ENCODE measurements at places on chromosomes 2 and 18.

DNA sequence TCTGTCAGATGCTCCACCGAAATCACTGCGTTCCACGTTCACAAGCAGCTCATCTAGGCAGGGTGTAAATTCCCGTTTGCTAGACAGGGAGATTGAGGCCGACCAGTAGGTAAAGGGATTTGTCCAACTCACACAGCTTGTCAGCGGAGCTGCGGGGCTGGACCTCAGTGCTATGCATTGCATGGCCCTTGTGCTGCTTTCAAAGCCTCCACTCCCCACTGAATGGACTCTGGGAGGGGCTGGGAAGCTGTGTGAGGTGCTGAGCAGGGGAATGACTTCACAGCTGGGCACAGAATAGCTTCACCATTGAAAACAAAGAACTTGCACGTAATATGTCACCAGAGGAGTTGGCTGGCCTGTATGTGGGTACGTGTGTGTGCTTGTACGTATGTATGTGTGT lies 21.4 kb downstream of the CELF4 start:
- no peak for DNase-seq

DNA sequence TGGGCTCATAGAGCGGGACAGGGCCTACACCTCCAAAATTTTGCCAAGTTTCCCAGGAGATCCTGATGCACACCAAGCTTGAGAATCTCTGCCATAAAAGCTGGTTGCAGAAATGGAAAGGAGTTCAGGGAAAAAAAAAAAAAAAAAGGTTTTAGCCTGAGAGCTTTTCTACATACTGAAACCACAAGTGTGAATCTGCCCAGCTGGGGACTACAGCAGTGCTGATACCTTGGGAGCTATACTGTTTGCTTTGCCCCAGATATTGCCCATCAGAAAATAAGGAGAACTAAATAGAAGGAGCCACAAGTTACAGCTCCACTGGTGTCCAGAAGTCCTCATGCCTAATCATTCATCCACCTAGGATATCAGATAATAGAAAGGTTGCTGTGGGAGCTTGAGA lies 38.4 kb upstream of the NCKAP5 start:
- no peak for DNase-seq

GRCh38 chr18:30862900-30863299 lies 179.6 kb downstream of the DSC3 start:
- no peak for DNase-seq

- DNase-seq: no peak
These were observed 45.3 kb upstream of the RFX8 start for GRCh38 chr2:101520246-101520645.

- no peak for DNase-seq
These were observed 2.1 kb downstream of the STK39 start for GRCh38 chr2:168245074-168245825.

- DNase-seq: no peak
These were observed 37.6 kb downstream of the CCBE1 start for GRCh38 chr18:59659508-59660170.

GRCh38 chr2:38578832-38579231 lies 23.9 kb downstream of the HNRNPLL start:
- DNase-seq: no peak

DNA sequence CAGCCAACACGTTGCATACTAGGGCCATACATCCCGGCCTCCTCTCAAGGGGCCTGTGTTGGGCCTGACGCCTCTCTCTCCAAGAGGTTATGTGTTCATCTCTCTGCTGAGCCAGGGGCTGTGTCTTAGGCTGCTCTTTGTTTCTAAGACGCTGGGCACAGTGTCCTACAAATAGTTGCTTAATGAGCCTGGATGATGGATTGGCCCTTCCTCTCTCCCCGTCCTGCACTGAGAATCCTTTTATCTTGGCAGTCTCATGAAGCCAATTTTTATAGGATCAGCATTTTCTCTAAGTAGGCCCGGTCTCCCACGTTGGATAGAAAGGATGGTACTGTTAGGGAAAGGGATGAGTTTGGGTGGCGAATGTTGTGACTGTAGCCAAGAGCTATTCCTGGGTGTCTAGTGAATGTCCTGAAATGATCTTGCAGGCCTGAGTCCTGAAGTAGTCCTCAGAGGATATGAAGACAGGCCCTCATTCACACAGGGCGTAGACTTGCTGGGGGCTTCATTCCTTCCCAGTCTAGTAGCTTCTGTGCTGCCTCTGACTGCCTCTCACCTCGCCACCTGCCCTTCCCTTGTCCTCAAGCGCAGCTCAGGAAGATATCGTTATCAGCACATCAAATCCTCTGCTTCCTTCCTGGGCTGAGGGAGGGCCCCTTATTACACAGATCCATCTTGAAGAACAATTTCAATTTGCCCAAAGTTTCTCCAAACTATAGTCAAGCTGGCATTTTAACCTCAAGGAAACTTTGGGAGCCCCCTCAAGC lies 8.8 kb downstream of the LBH start:
- DNase-seq: no peak

DNA sequence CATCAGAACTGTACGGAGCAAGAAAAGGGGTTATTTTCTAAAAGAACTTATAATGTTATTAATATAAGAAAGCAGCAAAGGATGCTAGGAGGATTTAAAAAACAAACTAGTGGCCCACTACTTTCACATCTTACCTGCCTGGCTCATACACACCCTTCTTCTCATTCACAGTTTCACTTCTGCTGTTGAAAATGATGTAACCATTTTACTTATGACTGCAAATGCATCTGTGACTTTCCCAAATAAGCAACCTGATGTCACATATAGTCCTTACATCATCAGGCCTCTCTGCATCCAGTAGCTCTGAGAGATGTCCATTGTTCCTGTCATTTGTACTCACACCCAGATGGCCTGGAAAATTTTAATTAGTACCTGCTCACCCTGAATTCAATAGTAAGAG lies 101.8 kb upstream of the MYO3B start:
- no peak for DNase-seq

DNA sequence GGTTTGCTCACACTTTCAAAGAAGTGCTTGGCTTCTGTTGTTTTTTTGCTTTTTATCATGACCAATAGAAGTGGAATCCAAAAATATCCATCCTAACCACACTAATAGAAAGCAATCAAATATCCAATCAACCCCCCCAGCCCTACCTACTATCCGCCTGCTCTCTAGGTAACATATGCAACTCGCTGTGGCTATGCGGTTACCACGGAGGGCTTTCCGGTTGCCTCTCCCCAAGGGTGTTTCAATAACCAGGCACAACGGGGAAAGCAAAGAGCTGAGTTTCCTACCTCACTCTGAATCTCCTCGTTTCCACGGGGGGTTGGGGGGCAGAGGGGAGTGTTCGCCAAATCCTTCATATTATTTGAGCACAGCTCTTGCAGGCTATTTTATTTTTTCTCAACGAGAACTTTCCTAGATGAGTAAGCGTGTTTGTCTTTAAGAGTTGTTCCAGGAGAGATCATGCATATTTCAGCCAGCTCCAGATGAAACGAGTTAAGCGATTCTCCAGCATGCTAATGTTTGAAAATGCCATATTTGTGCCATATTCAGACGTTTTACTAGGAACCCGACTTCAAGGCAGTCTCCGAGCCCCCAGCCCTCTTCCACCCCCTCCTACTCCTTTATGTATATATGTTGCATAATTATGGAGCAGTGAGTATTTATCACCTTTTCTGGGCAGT lies 30.3 kb downstream of the PAX3 start:
- DNase-seq: no peak

- DNase-seq: no peak
These were observed 42.3 kb upstream of the DOK6 start for GRCh38 chr18:69358212-69358895.

DNA sequence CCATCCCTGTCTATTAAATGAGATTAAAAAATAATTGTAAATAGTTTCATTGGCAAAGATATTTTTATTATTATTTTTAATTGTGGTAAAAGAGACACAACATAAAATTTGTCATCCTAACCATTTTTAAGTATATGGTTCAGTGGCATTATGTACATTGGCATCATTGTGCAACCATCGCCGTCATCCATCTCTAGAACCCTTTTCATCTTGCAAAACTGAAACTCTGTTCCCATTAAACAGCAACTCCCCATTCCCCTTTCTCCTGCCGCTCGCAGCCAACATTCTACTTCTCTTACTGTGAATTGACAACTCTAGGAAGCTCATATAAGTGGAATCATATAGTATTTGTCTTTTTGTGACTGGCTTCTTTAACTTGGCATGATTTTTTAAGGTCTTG lies 25.3 kb downstream of the LAMA3 start:
- no peak for DNase-seq

DNA sequence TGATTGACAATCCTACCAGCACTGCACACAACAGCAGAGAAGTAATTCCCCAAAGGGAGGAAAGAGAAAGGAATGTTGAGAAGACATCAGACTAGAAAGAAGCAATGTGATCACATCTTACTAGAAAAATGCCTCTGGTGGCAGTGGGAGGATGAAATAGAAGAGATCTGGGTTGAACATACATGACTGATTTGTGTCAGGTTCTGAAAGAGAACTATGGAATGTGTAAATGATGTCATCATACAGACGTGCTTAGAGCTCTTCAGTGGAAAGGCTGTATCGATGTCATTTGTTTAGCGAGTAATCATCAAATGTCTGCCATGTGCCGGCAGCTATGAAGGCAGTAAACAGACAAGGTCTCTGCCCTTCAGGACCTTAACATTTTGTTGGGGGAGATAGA lies 24.9 kb downstream of the GORASP2 start:
- no peak for DNase-seq

- no peak for DNase-seq
These were observed 272.3 kb upstream of the PKDCC start for GRCh38 chr2:41775366-41776025.

DNA sequence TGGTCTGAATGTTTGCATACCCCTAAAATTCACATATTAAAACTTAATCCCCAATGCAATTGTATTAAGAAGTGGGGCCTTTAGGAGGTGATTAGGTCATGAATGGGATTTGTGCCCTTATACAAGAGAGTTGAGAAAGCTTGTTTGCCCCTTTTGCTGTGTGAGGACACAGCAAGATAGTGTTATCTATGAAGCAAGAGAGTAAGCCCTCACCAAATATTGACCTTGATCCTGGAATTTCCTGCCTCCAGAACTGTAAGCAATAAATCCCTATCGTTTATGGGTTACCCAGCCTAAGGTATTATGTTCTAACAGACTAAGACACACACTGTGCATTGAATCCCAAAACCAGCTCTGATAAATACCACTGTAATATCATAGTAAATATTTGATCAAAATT lies 32.2 kb downstream of the NR4A2 start:
- no peak for DNase-seq

Data from T1000 (cell line).